CD4-positive, CD25-positive, alpha-beta regulatory T cell (primary cell): ENCODE measurements at places on chromosomes 2 and 18.

DNA sequence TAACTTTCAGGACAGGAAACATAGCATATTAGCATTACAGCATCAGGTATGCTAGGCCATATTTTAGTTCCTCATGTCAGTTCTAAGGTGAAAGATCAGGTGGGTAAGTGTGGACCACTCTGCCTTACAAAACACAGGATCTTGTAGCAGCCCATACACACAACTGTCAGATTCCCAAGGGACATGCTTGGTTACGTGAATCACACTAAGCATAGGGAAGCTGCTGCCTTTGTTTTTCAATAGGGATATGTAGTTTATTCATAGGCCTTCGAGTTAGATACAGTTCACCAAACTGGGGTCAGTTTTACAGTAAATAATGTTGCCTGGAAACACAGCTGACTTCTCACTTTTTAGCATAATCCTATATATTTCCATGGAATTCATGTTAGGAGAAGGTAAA, 116.1 kb upstream of the OTX1 start:
- DNase-seq = no peak

DNA sequence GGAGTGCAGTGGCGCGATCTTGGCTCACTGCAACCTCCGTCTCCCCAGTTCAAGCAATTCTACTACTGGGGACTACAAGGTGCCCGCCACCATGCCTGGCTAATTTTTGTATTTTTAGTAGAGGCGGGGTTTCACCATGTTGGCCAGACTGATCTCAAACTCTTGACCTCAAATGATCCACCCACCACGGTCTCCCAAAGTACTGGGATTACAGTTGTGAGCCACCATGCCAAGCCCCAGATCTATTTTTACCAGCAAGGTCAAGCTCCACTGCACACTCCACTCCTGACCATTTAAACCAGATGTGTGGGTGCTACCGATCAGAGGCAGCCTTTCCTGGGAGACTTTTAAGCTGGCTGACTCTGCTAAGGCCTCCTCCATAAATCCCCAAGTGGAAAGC, 67.5 kb upstream of the CD226 start:
- DNase-seq = no peak

- DNase-seq = no peak
These were observed 56.9 kb upstream of the TMEM178A start for GRCh38 chr2:39608686-39609441.

GRCh38 chr2:126657148-126657635, 1.2 kb downstream of the GYPC start:
- peak; percentile 32 for DNase-seq

DNA sequence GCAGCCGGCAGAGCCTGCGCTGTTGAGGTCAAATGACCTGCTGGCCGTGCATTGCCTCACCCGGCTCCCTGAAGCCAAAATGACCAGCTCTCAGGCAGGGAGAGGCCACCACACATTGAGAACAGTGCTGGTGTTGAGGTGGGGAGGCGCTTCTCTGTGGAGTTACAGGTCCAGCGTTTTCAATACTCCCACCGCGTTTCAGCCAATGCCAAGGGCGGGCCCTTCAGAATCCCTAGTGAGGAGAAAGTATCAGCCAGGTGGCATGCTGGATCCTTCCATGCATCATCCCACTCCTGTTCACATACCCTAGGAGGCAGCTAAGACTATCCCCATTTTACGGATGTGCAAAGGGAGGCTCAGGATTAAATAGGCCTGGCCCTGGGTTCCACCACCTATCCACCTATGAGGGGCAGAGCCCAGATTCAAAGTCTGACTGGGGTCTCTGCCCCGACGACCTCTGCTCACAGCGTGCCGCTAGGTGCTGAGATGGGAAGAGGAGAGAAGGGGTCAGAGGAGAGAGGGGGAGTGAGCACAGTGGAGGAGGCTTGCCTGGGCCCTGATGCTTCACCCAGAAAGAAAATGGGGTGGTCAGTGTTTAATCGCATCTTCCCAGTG, 137.6 kb upstream of the ID2 start:
- DNase-seq = peak; percentile 25

GRCh38 chr18:48408111-48408726, 964 bp downstream of the ZBTB7C start:
- no peak for DNase-seq

DNA sequence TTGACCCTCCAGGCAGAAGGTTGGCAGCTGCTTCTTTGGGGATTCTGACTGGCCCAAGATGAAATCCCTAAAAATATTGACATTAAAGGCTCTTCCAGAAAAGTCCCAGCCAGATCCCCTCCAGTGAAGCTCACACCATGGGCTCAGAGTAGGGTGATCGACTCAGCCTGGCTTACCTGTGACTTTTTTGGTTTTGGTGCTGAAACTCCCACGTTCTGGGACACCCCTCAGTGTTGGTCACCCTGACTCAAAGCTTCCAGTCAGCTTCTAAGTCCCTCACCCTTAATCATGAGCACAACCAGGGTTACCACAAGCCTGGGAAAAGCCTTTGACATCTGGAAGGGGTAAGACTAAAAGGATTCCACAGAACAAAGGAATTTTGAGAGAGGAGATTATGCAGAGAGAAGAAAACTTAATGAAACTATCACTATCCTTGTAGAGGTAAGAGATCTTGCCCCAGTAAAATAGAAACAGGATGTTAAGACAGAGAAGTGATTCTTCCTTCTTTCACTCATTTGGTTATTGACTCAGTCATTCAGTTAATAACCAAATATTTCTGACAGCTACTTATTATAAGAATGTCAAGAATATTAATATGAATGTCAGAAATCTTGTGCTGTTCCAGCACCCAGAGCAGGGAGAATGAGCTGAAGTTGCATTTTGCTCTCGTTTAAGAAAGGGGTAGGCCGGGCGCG, 66.8 kb upstream of the SEC11C start:
- DNase-seq = no peak

DNA sequence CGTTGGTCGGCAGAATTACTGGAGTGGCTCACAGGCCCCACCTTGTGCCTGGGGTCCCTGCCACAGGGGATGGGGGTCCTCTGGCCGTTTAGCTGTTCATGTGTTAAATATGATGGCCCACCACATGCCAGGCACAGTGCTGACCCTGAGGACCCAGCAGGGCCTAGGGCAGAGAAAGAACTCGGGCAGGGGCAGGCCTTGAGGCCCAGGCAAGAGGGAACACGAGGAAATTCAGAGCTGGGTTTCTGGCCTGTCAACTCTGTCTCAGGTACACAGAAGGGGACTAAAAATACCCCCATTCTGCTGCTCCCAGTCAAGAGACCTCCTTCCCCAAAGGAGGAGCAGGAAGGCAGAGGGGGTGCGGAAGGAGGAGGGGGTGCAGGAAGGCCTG, 66.2 kb downstream of the DNMT3A start:
- peak; percentile 34 for DNase-seq

GRCh38 chr2:70964596-70965386, 13.6 kb upstream of the ANKRD53 start:
- DNase-seq = peak; percentile 83

GRCh38 chr2:229022652-229023051, 248.4 kb downstream of the PID1 start:
- no peak for DNase-seq
